ENCODE measurements at places on chromosomes 4 and X. TPM values are rescaled to one million over a fixed set of nuclear protein-coding genes. Genes with fewer than 3 reads are reported as not detected.

The HMGB2 gene
- 38.8 TPM for total RNA-seq

The LAP3 gene
- total RNA-seq = 55.6 TPM

The WDR44 gene
- 10.8 TPM for total RNA-seq

The PRDM8 gene
- 1.0 TPM for total RNA-seq

The RTL9 gene
- total RNA-seq = 0.40 TPM

The NAT8L gene
- 0.82 TPM for total RNA-seq

The CDKN2AIP gene
- 9.2 TPM for total RNA-seq

The GPAT3 gene
- 38.9 TPM for total RNA-seq

The LDB2 gene
- 27.4 TPM for total RNA-seq

The SLC6A14 gene
- total RNA-seq = not detected

The ANOS1 gene
- total RNA-seq = 5.8 TPM

The HTRA3 gene
- total RNA-seq = 95.6 TPM

The SPANXN2 gene
- total RNA-seq = not detected

The DSPP gene
- total RNA-seq = not detected

The LRP2BP gene
- total RNA-seq = 2.4 TPM

The NDNF gene
- total RNA-seq = 9.0 TPM

The DGKK gene
- not detected for total RNA-seq

The TMEM271 gene
- not detected for total RNA-seq

The MAGEA12 gene
- total RNA-seq = not detected

The SLC9B1 gene
- 0.20 TPM for total RNA-seq

The TKTL1 gene
- 18.0 TPM for total RNA-seq

The BEX4 gene
- total RNA-seq = 29.6 TPM

The APEX2 gene
- 7.7 TPM for total RNA-seq

The CENPI gene
- total RNA-seq = 0.27 TPM

The FRMPD4 gene
- total RNA-seq = 0.99 TPM

The MAGEE1 gene
- 2.9 TPM for total RNA-seq

The CLIC2 gene
- 13.6 TPM for total RNA-seq

The CSN1S1 gene
- not detected for total RNA-seq

The CFI gene
- 11.6 TPM for total RNA-seq

The TMEM47 gene
- total RNA-seq = 32.1 TPM

The ADGRG2 gene
- total RNA-seq = 0.17 TPM

The MTNR1A gene
- not detected for total RNA-seq

The AKAP14 gene
- total RNA-seq = not detected

The TMPRSS11F gene
- not detected for total RNA-seq

The ZFP92 gene
- 0.57 TPM for total RNA-seq

The EPHA5 gene
- total RNA-seq = 0.17 TPM

The MTMR8 gene
- total RNA-seq = 0.17 TPM

The GYPE gene
- 0.35 TPM for total RNA-seq

The PDGFC gene
- 12.8 TPM for total RNA-seq

The DCAF4L1 gene
- 0.32 TPM for total RNA-seq

The NPY1R gene
- 0.69 TPM for total RNA-seq

The CXorf66 gene
- total RNA-seq = not detected

The SSX2B gene
- total RNA-seq = not detected

The TMEM154 gene
- total RNA-seq = 3.3 TPM

The PALLD gene
- 998 TPM for total RNA-seq

The SLC4A4 gene
- 25.6 TPM for total RNA-seq

The CITED1 gene
- total RNA-seq = not detected

The SHROOM2 gene
- total RNA-seq = 1.1 TPM

The CCNA2 gene
- total RNA-seq = 0.82 TPM

The PLK4 gene
- total RNA-seq = 1.3 TPM

The ARMCX6 gene
- 19.1 TPM for total RNA-seq

The TMEM35A gene
- 0.30 TPM for total RNA-seq

The SHOX gene
- total RNA-seq = not detected

The SSX4B gene
- total RNA-seq = not detected

The HSFX4 gene
- total RNA-seq = not detected

The AKAP4 gene
- total RNA-seq = not detected

The REELD1 gene
- not detected for total RNA-seq

The MAGEC3 gene
- total RNA-seq = not detected

All from left ventricle myocardium superior (tissue), 1 donor.